ENCODE measurements at places on chromosomes 7 and 10.
A peak's percentile ranks its signal among the peaks of the same experiment; 100 is the strongest.

DNA sequence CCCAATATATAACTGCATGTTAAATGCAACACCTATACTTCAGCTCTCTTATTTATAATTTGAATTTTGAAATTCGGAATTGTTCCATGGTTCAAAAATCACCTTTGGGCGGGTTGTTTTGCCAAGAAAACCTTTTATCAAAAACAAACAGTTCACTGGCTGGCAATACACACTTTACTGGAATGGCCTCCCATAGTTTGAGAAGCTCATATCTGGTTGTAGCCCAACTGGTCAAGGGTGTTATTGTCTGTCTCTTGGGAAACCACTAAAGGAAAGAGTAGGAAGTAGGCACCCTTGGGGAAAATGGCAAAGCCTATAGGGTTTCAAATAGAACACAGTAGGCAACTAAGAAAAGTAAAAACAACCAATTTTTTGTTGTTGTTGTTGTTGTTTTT lies 117.9 kb downstream of the HIPK2 start:
- no peak for DNase-seq

DNA sequence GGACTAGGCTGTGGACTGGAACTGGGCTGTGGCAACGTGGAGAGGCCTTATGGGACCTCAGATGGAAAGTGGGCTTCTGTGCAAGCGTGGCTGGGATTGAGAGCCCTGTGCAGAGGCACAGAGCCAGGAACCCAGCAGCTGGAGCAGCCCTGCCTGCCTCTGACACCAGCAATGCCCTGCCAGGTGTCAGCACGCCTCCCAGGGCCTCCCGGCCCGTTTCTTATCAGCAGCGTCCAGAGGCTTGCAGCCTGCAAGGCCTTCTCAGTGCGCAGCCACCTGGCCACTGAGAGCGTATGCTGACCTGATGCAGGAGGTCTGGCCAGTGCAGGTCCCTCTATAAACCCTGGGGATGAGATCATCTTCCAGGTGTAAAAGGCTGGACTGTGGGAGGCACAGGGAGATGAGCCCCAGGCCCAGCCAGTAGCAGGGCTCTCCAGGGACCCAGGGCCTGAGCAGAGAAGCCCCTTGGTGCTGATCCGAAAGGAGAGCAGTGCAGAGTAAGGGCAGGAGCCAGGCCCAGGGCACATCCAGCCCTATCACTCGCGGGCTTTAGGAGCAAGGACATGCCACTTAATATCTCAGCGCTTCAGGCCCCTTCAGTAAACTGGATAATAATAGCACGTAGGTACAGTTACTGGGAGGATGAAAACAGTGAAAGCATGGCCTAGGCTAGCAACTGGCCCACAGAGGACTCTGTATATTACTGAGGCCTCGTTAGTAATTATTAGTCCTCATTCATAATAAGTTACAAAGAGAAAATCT lies 38.8 kb upstream of the ANTXRL start:
- no peak for DNase-seq

DNA sequence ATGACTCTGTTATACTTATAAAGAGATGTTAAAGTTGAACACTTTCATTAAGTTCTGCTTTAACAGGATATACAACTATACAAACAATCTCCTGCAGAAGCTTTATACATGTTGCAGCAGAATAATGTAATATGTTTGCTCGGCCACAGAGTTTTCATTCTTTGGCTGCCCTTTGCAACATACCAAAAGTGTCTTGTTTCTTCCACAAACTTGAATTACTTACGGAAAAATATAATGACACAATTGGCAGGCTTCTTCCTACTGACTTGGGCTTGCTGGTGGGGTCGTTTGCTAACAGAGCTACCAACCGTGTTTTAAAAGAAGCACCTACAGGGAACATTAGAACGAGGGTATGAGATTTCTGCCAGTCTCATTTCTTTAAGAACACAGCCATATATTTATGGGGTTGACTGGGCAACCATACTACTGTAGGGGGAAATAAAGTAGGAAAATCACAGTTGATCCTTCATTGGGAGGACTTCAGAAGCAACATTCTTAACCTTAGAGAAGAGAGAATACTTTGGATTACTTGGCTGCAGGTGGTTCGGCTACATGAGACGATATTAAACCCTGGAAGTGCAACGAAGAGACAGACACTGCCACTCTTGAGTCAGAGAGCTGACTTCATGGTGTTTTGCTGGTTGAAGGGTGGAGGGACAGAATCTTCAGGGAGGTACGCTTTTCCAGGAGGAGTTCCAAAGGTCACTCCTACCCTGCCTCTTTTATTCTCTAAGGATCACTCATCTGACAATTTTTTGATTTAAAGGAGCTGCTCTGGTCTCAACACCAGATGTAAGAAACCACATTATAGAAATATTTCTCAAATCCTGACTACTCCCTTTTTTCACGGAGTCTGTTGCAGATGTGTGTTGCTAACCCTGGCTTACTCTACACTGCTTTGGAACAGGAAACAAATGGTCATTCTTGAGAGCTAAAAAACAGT lies 123.9 kb downstream of the SEMA3C start:
- no peak for DNase-seq

- peak; percentile 17 for DNase-seq
Observed at GRCh38 chr10:23171232-23171876, 20.8 kb upstream of the PTF1A start.

GRCh38 chr7:137443616-137444015 lies 100.1 kb upstream of the PTN start:
- no peak for DNase-seq

GRCh38 chr7:33601884-33602283 lies 303.5 kb upstream of the BMPER start:
- no peak for DNase-seq

- no peak for DNase-seq
Observed at GRCh38 chr7:141234335-141235105, 160.7 kb downstream of the TMEM178B start.

- no peak for DNase-seq
Observed at GRCh38 chr7:150411606-150412005, 32.5 kb downstream of the ZNF775 start.

- no peak for DNase-seq
Observed at GRCh38 chr10:89301232-89301631, 614 bp upstream of the IFIT2 start.

GRCh38 chr10:128950159-128950915 lies 516.7 kb upstream of the MGMT start:
- no peak for DNase-seq

GRCh38 chr7:130314305-130314704 lies 21.3 kb downstream of the CPA4 start:
- no peak for DNase-seq

- DNase-seq = no peak
Observed at GRCh38 chr10:32929634-32930033, 28.4 kb downstream of the ITGB1 start.

DNA sequence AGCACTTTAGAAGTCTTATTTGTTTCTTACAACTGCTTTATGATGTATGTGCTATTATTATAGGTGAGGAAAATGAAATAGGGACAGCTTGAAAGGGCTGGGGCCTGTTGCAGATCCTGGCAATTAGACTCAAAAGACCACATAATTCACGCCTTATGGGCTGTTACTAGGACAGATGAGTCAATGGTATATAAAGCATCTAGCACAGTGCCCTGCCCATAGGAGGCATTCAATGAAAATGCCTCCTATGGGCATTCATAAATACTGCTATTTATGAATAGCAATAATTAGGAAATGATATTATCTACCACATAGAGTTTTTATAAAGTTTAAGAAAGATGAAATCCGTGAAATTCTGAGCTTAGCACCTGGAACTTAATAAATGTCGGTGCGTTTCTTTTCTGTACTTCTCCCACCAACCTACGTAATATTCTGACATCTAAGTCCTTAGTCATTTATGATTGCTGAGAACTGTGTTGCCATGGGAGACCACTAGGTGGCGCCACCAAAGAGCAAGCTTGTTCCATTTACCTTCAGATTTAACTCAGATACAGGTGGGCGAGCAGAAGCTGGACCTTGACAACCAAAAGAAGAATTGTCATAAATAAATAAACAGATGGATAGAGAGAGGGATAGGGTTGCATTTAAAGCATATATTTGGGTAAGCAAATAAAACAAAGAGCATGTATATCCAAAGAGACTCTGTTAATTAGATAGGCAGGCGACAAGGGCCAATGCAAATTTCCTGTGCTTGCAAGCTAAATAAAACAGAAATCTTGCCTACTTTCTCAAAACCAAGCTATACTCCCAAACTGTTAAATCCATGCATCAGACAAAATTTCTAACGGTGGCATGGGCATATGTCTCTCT lies 699.9 kb downstream of the INHBA start:
- no peak for DNase-seq

GRCh38 chr10:48314107-48314506 lies 7.6 kb downstream of the MAPK8 start:
- no peak for DNase-seq

GRCh38 chr7:135827391-135827790 lies 78.8 kb upstream of the FAM180A start:
- DNase-seq = no peak

DNA sequence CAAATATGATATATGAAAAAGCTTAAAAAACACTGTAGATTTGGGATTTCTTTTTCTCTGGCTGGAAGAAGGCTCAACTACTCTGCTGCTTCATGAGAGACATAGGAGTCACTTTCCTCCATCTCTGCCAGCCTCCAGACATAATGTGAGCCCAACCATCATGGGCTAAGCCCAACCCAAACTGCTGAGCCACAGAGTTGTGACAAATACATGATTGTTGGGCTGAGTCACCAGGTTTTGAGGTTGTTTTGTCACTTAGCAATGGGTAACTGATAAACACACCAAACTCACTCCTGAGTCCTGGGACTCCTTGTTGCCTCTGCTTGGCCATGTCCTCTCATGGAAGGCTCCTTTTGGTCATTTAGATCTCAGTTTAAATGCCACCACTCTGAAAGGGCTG lies 381.8 kb upstream of the FZD8 start:
- peak; percentile 46 for DNase-seq

GRCh38 chr10:481628-482027 lies 207.8 kb downstream of the DIP2C start:
- DNase-seq = no peak

DNA sequence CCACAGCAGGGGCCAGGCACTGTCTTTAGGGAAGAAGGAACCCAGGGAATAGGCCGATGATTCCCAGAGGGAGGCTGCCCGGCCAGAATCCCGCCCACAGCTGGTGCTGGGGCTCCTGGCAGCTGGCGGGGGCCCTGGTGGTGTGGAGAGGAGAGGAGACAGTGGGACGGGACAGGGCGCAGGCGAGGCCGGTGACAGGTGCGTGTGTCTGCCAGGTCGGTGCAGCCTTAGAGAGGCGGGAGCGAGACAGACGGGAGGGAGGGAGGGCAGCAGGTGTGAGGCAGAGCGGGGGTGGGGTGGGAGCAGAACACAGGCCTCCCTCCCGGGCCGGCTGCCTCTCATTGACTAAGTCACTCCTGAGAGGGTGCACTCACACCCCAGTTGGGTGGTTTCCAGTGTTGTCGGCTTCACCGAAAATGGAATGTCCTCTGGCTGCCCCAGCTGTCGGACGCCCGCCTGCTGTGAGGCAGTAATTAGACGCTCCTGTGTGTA lies 55.2 kb downstream of the ELFN1 start:
- DNase-seq = no peak

GRCh38 chr10:46251857-46252847 lies 34.6 kb upstream of the ANTXRL start:
- no peak for DNase-seq

DNA sequence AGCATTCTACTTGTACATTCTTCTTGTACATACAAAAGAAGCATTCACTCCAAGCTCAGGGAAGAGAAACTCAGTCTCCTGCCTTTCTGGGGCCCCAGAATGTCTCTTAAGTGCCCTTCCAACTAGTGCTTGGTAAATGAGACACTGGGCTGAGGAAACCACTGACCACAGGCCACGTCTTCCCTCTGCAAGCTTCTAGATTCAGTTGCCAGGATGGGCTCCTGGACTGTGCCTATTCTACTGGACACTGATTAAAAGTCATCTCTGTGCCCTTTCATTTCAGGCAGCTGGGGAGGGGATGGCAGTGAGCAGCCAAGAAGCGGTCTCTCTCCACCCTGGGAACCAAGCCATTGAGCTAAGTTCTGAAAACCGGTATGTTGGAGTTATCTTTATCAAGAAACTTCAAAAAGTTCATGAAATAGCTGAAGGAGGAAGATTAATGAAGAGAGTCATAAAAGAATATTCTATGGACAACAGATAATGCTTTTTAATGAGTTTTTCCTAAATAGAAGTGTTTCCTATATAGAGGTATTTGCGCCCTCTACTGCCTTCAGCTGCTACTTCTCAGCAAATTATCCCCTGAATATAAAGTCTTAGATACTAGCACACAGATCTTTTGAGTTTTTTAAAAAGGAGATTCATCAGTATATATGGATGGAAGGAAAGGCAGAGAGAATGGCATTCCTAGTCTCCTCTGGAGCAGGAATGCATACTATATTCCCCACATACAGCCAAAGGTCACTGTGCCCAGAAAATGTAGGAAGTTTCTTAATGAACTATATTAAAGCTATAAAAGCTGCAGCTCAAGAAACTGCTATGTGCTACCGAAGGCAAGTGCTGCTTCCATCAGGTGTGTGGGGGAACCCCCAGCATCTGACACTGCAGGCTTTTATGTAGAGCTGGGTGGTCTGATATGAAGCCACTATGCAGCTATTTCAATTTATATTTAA lies 8.4 kb upstream of the IFIT1B start:
- no peak for DNase-seq

DNA sequence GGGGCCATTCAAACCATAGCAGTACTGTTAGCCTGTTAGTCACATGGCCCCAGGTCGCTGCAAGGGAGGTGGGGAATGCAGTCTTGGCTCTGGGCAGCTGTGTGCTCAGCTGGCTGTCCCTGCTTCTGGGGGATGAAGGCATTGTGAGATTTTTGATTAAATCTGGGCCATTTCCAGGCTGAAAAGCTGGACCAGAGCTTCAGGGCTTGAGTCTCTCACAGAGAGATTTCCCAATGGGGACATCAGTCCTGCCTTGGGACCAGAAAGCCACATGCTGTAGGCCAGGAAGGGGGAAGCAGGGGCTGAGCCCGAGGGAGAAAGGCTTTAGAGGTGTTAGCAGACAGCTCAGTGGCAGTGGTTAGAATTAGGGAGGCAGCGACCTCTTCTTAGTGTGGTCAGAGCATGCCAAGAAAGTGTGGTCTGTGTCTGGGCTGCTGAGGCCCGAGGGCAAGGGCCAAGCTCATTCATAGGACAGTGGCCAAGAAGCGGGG lies 33.6 kb downstream of the PALD1 start:
- DNase-seq = peak; percentile 38

DNA sequence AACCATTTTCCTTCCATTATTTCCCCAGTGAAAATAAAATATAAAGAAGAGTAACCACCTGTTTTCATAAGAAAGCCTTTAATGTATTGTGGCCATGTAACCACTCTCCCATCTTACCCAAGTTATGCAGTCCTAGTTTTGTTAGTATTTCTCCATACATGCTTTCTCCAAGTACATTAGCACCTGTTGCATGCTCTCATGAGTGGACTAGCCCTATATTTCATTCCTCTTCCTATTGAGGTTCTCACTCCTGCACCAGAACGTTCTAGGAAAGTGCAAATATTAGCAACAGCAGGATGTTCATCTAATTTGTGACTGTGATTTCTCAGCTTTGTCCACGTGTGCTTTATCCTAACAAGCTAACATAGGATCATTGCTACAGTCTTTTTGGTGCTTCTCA lies 155.1 kb upstream of the NPVF start:
- DNase-seq = no peak

Measured in MG63 (cell line).